ENCODE measurements at places on chromosomes 16 and 17.

DNA sequence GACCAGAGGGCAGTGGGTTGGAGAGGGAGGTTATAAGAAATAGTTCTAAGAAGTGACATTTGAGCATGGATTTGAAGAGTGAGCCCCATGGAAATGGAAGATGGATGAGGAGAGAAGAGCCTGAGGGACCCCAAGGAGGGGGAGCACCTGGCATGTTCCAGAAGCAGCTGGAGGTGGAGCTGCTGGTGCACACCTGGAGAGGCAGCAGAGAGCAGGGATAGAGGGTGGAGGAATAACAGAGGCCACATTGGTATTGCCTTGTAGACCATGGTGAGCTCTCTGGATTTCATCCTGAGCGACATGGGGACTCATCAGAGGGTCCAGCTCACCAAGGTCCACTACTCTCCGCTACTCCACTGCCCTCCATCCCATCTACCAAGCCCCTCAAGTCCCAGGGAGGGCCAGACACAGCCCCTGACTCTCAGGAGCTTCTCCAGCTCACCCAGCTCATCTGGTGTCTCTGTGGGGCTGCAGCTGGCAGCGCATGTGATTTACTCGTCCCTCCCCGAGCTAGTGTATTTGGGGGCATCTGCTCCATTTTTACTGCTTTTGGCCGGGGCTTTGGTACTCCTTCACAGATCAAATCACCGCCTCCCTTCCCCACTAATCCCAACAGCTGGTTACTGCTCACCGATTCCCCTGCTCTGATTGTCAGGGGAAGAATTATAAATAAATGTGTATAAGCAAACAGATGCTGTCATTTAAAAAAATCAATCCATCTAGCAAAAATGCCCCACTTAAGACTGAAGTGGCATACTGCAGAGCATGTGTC is 22.1 kb upstream of the KDM8 start:
- DNase-seq: peak; percentile 80

DNA sequence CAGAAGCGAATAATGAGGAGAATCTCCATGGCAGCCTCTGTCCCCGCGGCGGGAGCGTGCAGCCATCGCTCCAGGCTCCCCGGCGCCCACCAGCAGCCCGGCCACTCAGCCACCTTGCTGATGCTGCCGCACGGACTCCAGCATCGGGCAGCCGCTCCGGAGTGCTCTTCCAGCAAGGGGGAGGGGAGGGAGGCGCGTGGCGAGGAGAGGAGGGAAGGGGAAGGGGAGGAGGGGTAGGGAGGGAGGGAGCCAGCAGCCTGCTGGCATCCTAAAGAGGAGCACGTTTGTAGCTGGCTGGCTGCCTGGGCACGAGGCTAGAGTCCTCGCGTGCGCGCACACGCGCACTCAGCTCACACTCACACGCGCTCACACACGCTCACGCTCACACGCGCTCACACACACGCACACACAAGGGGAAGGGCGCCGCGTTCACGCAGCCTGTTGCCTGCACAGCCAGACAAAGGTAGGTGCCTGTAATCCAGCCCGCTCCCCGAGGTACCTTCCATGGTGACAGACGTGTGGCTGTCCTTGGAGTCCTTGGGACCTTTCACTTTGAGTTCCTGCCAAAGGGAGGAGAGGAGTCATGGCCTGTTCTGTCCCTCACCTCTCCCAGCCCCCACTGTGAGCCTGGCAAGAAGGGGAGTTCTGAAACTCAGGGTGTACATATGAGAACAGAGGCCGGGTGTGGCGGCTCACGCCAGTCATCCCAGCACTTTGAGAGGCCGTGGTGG is 82.1 kb downstream of the TIMM22 start:
- peak; percentile 64 for DNase-seq

DNA sequence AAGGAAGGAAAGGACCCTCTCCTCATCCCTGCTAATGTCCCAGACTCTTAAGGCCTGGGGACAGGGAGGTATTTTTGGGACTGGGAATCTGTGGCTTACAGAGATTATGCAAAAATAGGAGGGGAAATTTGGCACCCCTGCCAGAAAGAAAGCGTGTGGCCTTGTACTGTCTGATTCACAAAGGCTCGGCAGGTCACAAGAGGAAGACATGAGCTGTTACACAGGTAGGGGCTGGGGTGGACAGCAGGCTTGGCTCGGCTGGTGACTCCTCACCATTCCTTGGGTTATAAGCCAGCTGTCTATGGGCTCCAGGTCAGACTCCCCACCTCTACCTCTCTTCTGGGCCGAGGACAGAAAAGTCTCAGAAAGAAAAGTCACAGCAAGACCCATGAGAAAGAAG is 20.7 kb upstream of the SREBF1 start:
- DNase-seq: no peak

GRCh38 chr17:6512552-6512951 is 43.8 kb downstream of the PITPNM3 start:
- DNase-seq: no peak

- no peak for DNase-seq
Observed at GRCh38 chr16:14454391-14454790, 175.7 kb downstream of the PARN start.

GRCh38 chr16:4372001-4372577 is 441 bp downstream of the VASN start:
- DNase-seq: no peak

DNA sequence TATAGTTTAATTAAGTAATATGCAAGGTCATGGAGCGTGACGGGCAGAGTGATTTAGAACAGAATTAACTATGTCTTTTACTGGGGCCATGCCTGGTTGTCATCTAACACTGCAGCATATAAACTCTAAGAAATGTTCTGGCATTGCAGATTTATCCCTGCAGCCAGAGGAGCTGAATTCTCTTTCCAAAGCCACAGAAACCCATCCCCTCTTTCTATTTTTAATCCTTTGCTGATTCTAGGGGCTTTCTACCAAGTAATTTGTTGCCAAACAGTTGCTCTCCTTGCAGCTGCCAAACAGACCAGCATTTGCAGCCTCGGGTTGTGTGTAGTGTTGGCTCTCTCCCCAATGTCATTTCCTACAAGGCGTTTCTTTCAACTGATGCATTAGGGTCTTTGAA is 243.2 kb upstream of the MON1B start:
- DNase-seq: no peak

GRCh38 chr16:50425648-50426047 is 56.9 kb upstream of the BRD7 start:
- DNase-seq: no peak

GRCh38 chr16:23901178-23902033 is 65.6 kb downstream of the PRKCB start:
- no peak for DNase-seq

DNA sequence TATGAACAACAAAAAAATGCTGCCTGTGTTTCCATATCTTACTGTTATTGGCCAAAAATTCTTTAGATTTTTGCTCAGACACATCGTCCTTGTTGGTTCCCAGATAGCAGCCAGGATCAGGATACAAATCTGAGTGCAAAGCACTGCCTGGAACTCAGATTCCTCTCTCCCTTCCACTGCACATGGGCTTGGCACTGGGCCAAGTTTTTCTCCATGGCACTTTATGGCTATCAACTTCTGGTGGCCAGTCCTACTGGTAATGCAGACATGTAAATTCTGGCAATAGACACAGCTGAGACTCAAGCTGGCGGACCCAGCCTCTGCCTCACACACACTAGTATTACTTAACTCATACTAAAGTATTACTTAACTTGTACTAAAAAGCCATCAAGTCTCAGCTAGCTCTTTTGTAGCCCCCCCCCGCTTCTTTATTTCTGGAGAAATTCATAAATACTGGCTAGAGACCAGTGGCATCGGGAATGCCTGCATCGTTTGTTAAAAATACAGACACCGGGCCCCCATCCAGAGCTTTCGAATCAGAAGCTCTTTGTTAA is 181.2 kb upstream of the COX10 start:
- DNase-seq: no peak

GRCh38 chr17:2047590-2047989 is 5.8 kb downstream of the OVCA2 start:
- no peak for DNase-seq

DNA sequence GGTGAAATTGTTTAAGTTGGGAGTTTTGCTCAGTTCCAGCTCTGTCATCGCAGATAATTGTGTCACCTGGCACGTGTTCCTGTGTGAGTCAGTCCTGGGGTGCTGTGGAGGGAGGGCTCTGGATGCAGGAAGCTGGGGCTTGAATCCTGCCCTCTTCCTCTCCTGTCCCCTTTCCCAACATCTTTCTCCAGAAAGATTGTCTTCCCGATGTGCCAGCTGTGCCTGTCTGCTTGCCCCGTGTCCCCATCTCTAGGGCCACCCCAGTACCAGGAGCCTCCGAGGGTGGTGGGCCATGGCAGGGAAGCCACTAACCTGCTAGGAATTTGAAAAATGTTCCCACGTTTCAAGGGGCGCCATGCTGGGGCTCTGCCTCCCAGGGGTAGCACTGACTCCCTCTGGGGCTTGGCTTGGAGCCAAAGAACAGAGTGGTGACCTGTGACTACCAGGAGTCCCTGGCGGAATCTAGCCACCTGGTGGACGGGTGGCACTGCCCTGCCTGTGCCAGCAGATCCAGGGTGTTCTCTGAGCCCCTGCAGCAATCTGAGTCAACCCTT is 198.1 kb downstream of the ENGASE start:
- DNase-seq: no peak

- DNase-seq: no peak
Observed at GRCh38 chr17:55694286-55694910, 28.3 kb downstream of the TMEM100 start.

- DNase-seq: no peak
Observed at GRCh38 chr17:72175787-72176515, 55.1 kb downstream of the SOX9 start.

- DNase-seq: no peak
Observed at GRCh38 chr17:17712268-17712924, 31.1 kb downstream of the RAI1 start.

DNA sequence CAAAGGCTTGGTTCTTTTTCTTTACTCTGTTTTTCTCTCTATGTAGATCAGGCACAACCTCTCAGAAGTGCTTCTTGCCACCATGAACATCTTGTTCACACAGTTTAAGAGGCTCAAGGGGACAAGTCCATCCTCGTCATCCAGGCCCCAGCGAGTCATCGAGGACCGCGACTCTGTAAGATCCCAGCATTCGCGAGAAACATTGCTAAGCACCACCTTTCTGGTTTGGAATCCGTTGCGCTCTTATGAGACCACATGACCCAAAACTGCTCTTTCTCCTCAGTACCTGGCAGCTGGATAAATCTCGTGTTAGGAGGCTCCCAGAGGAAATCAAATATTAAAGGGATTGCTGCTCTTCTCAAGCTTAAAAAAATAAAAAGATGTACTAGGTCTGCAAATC is 23.3 kb upstream of the SLC12A3 start:
- no peak for DNase-seq

- no peak for DNase-seq
Observed at GRCh38 chr16:87246269-87247065, 70.7 kb downstream of the C16orf95 start.

- no peak for DNase-seq
Observed at GRCh38 chr16:72199761-72200337, 27.9 kb upstream of the PMFBP1 start.

GRCh38 chr17:71430281-71430680 is 690.5 kb upstream of the SOX9 start:
- DNase-seq: no peak

Data from NCI-H2171 (cell line).